ENCODE measurements at places on chromosomes 11 and 22.
A peak's percentile ranks its signal among the peaks of the same experiment; 100 is the strongest.

DNA sequence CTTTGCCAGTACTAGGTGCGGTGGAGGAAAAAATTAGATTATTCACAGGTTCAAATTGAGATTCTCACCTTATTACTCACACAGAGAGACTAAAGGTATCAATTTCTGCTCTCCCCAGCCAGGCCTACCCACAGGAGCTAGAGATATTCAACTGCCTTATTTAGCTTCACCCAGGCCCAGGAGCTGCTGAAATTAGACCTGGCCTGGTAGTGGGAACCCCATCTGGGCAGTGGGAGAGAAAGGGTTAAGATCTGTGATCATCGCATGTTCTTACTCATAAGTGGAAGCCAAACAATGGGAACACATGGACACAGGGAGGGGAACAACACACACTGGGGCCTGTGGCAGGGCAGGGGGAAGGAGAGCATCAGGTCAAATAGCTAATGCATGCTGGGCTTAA is 20.9 kb upstream of the MICAL2 start:
- DNase-seq: no peak

DNA sequence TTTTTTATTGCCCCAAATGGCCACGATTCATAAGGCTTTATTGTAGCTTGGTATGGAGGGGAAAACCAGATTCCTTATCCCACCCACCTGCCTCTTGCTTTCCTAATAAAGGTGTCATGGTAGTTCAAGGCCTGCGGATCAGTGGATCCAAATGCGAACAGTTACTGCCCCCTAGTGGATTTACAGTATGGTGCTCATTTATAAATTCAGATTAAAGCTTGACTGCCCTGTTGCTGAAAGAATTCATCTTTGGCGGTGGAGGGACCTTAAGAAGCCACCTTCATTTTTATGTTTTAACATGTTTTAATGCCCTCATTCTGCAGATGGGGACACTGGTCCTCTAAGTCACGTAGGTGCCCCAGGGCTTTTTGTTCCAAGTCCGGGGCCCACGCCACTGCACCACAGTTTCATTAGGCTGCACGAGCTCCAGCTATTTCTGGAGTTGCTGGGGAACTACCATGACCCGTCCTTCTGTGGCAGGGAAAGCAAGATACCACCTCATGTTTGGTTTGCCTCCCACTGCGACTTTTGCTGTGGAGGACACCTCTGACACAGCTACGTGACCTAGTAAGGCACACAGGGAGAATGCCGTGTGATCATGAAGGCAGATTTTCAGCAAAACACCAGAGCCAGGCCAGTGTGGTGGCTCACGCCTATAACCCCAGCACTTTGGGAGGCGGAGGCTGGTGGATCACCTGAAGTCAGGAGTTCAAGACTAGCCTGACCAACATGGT is 15.6 kb upstream of the INCENP start:
- no peak for DNase-seq

DNA sequence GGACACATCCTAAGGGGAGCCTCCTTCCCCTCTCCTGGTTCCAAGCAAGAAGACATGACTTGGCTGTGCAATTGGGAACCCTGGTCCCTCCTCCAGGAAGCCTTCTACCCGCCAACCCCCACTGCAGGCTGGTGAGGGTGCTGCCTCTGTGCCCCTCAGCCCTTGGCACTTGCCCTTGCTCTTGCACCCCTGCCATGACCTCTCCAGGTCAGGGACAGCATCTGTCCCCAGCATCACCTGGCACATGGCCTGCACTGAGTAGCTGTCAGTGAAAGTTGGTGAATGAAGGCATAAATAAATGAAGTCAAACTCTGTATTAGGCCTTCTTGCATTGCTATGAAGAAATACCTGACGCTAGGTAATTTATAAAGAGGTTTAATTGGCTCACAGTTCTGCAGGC is 1.9 kb upstream of the GTSE1 start:
- no peak for DNase-seq

DNA sequence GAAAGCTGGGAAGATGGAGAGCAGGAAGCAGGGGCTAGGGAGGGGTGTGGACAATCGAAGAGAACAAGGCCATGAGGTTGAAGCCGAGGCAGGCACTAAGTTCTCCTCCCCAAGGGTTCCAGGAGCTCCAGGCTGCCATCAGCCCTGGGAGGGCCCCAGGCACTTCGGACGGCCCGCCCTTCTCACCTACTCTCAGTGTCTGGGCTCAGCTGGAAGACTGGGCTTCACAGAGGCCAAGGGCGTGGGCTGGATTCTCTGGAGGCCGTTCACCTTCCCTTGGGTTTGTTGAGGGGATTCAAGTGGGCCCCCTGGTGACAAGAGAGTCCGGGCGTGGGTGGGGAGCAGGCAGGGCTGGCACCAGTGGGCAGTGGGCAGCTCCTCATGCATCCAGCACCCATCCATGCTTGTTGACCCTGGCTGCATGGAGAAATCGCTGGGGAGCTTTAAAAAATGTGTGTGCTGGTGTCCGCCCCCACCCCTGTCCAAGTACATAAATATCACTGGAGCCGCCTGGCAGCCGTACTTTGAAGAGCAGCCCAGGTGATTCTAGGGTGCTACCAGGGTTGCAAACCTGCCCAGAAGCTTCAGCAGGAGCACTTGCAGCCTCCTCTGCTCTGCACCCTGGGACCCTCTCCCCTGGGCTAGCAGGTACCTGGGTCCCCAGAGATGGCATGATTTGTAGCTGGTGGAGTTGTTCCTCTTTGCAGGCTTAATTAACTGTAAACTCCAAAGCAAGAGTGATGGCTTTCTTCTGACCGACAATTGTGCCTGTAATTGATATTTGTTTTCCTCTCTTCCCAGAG is 74.3 kb downstream of the RTL6 start:
- peak; percentile 20 for DNase-seq

DNA sequence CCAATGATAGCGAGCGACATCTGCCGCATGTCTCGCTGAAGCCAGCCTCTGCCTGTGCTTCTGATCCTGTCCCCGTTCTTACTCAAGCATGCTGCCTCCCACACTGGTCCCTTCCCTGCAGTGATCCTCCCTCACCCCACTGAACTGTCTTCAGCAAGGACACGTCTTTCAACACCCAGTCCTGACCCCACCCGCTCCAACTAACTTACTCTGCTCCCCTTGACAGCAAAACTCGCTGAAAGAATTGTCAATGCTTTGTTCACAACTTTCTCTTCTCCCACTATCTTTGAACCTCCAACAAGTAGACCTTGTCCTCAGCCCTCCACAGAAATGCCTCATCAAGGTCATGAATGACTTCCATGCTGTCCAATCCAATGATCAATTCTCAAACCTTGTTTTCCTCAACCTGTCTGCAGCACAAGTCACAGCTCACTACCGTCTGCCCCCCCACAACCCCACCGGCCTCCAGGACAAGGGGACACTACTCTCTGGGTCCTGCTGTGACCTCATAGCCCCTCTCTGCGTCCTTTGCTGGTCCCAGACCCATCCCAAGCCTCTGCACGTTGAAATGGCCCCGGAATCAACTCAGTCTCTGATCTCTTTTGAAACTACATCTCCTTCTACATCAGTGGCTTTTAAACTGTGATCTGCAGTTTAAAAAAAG is 108.0 kb downstream of the MICAL3 start:
- no peak for DNase-seq

GRCh38 chr11:68978626-68978930 is 2.2 kb downstream of the MRGPRD start:
- no peak for DNase-seq

DNA sequence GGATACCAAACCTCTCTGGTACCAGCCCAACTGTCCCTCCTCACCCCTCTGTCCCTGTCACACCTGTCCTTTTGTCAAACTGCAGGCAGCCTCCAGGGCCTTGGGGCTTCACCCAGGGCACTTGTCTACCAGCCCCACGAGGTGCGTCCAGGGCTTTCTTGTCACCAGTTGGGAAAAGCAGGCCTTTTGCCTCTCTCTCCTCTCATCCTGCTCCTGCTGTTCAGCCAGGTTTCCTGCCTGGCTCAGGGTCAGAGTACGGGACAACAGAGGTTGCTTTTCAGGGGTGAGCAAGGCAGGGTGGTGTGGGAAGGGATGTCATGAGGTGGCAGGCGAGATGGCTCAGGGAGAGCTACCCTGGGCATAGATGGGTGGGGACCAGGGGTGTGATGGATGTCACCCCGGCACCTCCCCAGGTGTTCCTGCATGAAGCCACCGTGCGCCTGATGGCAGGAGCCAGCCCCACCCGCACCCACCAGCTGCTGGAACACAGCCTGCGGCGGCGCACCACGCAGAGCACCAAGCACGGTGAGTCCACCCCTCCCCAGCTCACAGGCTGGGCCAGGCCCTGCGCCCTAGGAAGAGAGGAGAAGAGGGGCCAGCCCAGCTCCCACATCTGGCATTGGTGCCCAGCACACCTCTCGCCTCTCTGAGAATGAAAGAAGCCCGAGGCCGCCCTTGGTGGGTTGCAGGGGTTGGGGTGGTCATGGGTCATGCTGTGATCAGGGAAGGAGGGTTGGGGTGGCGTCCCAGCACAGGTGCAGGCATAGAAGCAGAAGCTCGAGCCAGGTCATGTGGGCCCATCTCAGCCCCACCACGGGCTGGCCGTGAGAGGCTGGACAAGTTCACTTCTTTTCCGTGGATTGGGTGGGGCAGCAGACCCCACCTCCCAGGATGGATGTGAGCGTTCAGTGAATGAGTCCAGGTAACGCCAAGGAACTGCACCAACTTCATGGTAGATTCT is 10.1 kb downstream of the SHISA8 start:
- no peak for DNase-seq

- no peak for DNase-seq
Observed at GRCh38 chr11:16080688-16081381, 275.5 kb downstream of the SOX6 start.

- no peak for DNase-seq
Observed at GRCh38 chr11:11519184-11519583, 102.6 kb downstream of the GALNT18 start.

DNA sequence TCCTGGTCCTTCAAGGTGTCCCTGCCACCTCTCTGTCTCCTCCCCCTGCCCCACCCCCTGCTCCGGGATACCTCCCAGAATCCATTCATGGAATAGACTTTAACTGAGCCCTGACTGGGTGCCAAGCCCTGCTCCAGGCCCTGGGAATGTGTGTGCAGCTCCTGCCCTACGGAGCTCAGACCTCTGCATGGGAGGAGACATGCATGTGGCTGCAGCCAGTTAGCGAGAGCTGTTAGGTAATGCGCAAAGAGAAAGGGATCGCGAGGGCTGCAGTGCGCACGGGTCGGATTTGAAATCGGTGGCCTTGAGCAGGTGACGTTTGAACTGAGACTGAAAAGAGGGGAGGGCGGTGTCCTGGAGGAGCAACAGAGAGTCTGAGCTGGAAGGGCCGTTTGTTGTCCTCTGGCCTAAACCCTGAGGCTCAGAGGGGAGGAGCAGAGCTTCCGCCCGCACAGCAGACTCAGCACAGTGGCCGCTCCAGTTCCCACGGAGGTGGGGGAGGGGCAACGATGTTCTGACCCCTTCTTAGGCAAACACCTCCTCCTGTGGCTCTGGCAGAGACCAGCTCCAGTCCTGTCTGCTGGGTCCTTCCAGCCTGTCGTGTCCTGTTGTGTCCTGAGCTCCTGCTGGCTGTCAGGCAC is 19.8 kb upstream of the LRRC10B start:
- DNase-seq: no peak

DNA sequence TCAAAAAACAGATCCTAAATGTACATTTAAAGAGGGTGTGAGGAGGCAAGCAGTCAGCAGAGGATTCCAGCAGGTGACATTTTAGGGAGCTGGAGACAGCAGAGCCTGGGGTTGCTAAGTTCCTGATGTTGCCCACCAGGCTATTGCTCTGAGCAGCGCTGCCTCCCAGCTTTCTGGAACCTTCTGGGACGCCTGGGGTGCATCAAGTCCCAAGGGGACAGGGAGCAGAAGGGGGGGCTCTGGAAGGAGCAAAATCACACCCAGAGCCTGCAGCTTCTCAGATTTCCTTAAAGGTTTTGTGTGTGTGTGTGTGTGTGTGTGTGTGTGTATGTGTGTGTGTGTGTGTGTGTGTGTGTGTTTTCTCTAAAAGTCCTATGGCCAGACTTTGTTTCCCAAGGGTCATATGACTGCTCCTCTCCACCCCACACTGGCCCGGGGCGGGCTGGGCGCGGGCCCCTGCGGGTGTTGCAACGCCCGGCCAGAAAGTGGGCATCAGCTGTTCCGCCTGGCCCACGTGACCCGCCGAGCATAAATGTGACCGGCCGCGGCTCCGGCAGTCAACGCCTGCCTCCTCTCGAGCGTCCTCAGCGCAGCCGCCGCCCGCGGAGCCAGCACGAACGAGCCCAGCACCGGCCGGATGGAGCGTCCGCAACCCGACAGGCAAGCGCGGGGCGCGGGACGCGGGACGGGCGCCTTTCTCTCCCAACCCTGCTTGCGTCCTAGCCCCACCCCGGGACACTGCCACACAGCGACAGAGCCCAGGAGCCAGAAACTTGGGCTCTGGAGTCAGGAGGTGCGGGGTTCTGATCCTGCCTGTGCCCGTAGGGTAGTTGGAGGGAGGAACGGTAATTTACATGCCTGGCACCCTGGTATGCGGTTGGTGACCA is at the start of gene HMOX1:
TSS of gene HMOX1 (plus strand) at position 560 of the 887 bp plus-strand sequence. CDS start at position 638, 78 bp downstream.
- peak; percentile 97 for DNase-seq

DNA sequence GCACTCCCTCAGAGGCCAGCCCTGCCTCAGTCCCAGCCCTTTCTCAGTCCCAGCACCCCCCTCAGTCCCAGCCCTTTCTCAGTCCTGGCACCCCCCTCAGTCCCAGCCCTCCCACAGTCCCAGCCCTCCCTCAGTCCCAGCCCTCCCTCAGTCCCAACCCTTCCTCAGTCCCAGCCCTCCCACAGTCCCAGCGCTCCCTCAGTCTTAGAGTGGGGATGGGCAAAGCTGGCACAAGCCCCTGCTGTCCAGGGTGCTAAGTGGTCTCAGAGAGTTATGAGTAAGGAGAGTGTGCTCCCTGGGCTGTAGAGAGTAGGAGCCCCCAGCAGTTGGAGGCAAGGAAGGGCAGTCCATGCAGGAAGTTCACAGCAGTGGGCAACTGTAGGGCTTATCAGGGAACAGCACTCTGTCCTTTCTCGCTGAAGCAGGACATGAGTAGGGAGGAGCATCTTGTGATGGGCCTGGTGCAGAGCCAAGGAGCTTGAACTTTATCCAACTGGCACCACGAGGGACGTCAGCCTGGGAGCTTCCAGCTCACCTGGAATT is 51.4 kb upstream of the CRYBB3 start:
- no peak for DNase-seq

DNA sequence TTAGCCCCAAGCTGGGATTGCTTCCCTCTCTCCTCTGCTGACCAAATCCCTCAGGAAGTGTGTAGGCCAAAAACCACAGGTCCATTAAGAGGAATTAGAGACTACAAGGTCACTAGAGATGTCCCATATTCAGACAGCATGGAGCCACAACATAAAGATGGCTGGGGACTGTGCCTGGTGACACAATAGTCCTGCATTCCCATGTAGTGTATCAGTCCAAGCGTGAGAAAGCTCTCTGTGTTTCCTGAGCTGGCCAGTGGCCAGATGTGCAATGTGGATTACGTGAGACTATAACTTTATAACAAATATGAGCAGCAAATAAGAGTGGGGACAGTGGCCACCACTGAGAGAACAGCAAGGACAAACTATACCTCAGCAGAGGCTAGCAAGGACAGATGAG is 7.6 kb upstream of the MS4A10 start:
- DNase-seq: no peak

Data from lower lobe of right lung (tissue), 2 donors.